ENCODE measurements at places on chromosomes 3 and 15.

GRCh38 chr3:155890671-155891190, 20.3 kb downstream of the GMPS start:
- no peak for DNase-seq

DNA sequence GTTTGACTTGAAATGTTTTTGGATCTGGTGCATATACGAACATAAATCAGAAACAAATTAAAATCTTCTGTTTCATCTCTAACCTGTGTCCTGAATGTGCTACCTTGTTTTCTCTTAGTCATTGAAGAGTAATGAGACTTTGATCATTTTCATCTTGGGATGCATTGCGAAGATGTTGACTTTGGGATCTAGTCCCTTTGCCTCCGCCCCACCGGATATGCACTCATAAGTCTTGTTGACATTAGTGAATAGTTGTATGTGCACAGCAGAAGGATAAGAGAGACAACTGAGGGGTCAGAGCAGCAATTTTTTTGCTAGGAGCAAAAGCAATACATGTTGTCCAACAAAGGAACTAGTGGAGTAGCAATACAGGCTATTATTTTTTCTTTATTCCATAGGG, 35.9 kb upstream of the SPRED1 start:
- no peak for DNase-seq

GRCh38 chr3:126773167-126773566, 69.1 kb downstream of the CHCHD6 start:
- DNase-seq: no peak

DNA sequence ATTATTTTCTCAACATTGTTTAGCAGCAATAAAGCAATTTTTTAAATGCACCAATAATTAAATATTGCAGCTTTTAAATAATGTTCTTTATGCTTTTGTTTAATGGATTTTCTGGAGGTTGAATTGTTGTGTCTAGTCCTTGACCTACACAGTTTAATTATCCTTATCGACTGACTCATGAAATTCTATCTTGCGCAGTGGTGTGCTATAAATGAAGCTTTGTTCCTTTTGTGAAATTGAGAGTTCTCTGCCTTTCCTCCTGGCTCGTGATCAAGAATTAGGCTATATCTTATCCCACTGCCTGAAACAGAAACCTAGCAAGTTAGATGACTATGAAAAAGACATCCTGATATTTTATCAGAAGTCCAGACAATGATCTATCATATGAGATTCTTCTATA, 37.0 kb upstream of the PIK3R4 start:
- DNase-seq: no peak

DNA sequence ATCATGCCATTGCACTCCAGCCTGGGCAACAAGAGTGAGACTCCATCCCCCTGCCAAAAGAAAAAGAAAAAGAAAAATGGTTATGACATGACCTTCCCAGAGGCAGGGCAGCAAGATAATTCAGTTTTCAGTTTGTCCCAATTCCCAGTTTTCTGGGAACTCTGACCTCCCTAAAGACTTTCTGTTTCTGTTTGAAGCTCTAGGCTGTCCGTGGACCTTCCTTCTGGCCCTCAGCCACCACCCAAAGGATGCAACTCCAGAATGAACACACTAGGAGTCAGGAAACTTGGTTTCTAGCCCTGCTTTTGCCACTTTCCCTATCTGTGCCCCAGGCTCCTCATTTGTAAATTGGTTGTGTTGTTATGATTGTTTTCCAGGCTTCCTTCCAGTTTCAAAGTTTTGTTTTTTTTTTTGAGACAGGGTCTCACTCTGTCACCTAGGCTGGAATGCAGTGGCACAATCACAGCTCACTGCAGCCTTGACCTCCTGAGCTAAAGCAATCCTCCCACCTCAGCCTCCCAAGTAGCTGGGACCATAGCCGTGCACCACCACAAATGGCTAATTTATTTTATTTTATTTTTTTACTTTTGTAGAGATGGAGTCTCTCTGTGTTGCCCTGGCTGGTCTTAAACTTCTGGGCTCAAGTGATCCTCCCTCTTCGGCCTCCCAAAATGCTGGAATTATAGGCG, 68.6 kb downstream of the CDC25A start:
- DNase-seq: no peak

- no peak for DNase-seq
Measured at GRCh38 chr3:8516047-8516661, 14.5 kb downstream of the LMCD1 start.

DNA sequence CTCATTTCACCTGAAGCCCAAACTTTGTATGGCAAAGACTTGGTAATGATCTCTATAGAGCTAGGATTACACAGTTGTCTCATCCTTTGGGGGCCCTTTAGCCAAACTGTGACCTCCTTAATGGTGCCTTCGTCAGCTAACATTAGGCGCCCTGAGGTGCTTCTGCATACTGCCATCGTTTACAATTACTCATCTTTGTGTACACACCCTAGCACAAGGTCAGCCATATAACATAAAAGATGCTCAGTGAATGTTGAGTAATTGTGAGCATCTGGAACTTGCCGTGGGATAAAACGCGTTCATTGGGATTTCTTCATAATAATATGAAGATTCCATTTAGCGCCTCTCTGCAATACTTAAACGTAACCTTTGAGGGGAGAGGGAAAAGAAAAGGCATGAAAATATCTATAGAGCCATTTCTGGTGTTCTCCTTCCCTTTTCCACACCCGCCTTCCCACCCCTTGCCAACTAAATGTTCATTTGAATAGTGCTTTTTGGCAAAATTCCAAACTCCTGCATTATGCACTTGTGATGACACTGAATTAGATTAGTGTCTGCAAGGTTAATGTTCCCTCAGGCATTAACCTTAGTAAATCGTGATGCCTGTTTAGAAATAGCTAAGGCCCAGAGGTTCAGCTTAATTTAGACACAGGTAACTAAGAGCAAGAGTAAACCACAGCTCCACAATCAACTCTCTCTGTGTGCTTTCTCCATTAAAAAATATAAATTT, 990 bp upstream of the ZNF148 start:
- DNase-seq: no peak

GRCh38 chr3:149536429-149536828, 61.9 kb downstream of the TM4SF4 start:
- no peak for DNase-seq

DNA sequence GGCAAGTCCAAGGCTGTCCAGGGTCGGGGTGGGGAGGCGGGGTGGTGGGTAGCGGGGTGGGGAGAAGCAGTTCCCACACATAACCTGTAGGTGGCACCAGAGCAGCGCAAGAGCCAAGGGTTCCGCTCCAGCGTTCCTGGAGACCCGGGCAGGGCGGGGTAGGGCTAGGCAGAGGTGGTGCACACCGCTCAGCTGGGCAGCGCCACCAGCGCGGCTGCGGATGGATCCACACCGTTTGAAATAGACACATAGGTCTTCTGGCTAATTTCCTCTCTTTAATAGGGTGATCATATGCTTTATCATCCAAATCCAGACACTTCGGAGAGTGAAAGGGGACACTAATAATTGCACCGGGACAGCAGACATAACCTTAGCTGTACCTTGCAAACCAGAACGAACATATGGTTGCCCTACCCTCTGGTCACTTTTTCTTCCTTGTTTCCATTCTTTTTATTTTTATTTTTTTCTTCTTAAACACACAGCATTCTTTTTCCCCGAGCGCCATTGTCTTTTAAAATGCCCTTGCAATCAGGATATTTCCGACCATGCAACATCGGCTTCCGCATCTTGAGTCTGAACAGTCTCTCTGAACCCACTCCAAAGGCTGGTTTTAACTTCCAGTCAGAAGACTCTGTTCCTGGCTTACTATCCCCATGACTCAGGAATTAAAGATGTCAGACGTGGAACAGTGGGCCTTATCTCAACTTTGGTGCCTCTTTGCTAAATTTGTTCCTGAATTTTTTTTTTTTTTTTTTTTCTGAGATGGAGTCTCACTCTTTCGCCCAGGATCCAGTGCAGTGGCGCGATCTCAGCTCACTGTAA, 12.5 kb upstream of the ZSCAN2 start:
- peak; percentile 67 for DNase-seq

GRCh38 chr3:9392041-9392440, 5.4 kb upstream of the SETD5 start:
- no peak for DNase-seq

GRCh38 chr3:188446766-188447165, 292.8 kb downstream of the LPP start:
- no peak for DNase-seq

DNA sequence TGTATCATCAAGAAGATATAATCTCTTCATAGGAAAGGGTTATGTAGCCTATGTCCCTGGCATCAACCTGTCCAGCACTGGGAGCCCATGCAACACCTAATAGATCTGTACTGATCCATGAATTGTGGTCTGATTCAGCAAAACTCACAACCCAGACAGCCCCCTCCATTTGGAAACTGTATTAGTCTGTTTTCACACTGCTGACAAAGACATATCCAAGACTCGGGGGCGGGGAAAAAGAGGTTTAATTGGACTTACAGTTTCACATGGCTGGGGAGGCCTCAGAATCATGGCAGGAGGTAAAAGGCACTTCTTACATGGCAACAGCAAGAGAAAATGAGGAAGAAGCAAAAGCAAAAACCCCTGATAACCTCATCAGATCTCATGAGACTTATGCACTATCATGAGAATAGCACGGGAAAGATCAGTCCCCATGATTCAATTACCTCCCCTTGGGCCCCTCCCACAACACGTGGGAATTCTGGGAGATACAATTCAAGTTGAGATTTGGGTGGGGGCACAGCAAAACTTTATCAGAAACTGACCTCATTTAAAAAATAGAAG, 83.3 kb downstream of the TRIM42 start:
- no peak for DNase-seq

GRCh38 chr15:39198044-39199000, 382.6 kb upstream of the THBS1 start:
- DNase-seq: no peak

GRCh38 chr3:8325306-8325705, 176.3 kb upstream of the LMCD1 start:
- DNase-seq: no peak

- no peak for DNase-seq
Measured at GRCh38 chr3:105611304-105612192, 244.8 kb downstream of the ALCAM start.
